ENCODE measurements at places on chromosomes 11 and 22. TPM values are rescaled to one million over a fixed set of nuclear protein-coding genes. Genes with fewer than 3 reads are reported as not detected.

The MRPL16 gene
- 62.0 TPM for polyA plus RNA-seq

The TRIM48 gene
- not detected for polyA plus RNA-seq

The UBQLNL gene
- polyA plus RNA-seq: 0.91 TPM

DNA sequence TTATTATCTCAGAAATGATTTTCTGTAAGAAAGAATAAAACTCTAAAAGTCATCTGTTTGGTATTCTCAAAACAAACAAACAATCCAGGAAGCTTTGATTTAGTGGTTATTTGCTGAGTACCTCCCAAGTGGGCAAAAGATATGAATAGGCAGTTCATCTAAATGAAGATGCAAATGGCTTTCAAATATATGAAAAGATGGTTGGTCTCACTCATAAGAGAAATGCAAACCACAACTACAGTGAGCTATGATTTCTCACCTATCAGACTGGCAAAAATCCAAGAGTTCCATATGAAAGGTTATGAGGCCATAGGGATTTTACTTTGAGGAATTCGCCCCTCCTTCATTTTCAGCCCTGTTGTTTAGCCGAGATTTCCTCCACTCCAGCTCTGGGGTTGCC is 11.3 kb upstream of the P2RY2 start:
- no peak for DNase-seq

GRCh38 chr11:132898676-132899075 is 633.6 kb downstream of the OPCML start:
- DNase-seq: no peak

Measured in right renal pelvis (tissue), 4 donors.